ENCODE measurements at places on chromosomes 11 and 22.

DNA sequence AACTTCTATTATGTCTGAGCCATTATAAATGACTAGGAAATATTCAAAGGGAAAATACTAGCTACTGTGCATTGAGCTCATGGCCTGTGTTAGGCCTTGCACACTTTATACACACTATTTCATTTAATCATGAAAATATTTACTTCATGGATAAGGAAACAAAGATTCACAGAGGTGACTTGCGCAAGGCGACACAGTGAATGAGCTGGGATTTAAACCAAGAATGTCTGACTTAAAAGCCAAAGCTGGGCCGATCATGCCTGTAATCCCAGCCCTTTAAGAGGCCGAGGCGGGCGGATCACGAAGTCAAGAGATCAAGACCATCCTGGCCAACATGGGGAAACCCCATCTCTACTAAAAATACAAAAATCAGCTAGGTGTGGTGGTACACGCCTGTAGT lies 231.5 kb downstream of the MIAT start:
- no peak for DNase-seq

DNA sequence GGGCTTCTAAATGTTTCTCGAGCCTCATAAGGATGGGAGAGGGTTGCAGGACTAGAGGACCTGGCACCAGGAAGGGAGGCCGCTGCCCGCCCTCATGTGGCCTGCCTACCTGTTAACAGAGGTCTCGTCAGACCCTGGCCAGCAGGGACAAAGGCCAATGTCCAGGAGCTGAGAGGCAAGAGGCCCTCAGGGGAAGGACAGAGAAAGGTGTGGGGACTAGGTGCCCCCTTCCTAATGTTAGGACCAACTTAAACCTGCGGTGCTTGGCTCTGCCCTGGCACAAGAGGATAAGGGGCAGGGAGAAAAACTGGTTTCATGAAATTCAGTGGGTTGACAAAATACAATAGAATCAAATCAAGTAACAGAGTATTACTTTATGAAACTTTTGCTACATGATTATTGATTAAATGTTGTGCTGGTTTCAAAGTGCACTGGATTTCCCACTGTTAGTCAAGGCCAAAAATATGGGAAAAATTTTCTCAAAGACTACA lies 20.0 kb upstream of the SYT12 start:
- no peak for DNase-seq

DNA sequence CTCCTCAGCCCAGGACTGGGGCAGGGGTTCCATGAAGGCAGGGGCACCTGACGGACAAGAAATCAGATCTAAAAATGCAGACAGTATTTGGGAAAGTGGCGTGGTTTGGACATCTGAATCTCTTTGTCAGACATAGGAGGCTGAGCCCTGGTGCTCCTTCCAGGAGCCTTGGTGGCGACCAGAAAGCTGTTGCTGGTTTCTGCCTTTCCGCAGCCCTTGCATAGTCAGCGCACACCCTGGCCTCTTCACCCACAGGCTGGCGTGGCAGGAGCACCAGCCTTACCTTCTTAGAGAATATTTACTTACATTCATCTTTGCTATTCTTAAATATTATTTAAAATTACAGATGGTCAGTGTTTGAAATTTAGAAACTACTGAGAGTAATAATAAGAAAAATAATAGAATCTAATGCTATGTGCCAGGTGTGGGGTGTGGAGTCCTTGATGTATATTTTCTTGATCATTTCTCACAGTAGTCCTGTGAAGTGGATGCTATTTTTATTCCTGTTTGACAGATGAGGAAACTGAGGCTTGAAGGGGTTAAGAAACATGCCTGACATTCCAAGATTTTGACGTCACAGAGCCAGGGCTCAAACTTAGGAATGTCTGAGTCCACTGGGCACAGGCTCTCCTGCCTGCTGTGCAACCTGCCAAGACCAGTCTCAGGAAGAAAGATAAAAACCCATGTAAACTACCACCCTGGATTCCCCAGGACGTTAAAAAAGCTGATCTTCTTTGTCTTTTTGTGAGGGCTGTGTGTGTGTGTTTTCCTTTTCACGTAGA lies 51.6 kb downstream of the TBC1D22A start:
- no peak for DNase-seq

DNA sequence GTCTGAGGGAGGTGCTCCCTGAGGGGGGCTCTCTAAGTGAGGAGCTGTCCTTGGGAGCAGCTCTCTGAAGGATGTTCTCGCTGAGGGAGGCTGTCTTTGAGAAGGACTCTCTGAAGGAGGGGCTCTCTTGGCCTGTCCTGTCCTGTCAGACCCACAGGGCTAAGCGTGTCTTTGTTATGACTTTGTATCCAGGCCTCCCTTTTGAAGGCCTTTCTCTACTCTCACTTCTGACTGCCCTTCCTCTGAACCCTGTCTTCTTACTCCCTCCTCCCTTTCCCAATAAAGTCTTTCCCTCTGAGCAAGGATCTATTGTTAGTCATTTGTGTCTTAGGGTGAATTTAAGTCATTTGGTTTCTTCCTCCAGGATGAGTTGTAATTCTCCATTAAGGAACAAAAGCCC lies 330.1 kb upstream of the PLET1 start:
- no peak for DNase-seq

- no peak for DNase-seq
Measured at GRCh38 chr11:1207401-1208143, 15.3 kb upstream of the MUC5B start.

- no peak for DNase-seq
Measured at GRCh38 chr22:48765595-48765994, 1062.1 kb downstream of the BRD1 start.

GRCh38 chr22:21026783-21027692 lies 5.3 kb downstream of the SLC7A4 start:
- DNase-seq, result no peak

GRCh38 chr11:47979378-47980087 lies 826 bp upstream of the PTPRJ start:
- DNase-seq, result no peak

- DNase-seq, result no peak
Measured at GRCh38 chr11:75320643-75321042, 30.8 kb downstream of the ARRB1 start.

DNA sequence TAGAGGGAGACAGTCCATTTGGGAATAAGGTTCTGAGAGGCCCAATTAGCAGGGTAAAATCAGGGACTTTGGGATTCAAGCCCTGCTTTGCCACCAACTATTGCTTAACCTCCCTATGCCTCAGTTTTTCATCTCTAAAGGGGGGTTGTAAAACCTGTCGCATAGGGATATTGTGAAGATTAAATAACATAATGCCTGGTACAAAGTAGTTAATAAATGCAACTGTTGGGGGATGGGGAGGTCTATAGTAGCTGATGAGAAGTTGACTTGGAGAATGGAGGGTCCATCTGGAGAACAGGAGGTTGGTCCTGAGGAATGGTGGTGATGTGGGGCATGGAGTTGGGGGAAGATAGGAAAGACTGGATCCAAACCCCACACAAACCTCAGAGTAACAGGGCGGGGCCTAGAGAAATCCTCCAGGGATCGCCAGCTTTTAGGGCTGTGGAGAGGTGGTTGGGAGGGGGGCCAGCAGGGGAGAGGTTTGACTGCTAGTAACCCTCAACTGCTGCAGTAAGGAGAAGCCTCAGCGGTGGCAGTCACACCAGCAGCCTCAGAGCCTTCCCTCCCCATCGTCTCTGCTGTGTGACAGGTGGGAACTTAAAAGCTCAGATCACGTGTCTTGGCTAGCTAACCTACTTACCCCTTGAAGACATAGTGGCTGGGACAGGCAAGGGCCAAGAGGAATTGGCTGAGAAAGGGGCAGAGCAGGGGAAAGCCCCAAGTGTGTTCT lies 1.1 kb upstream of the ABCG4 start:
- DNase-seq, result no peak

- DNase-seq, result no peak
Measured at GRCh38 chr11:74465291-74465708, 2.0 kb downstream of the KCNE3 start.

DNA sequence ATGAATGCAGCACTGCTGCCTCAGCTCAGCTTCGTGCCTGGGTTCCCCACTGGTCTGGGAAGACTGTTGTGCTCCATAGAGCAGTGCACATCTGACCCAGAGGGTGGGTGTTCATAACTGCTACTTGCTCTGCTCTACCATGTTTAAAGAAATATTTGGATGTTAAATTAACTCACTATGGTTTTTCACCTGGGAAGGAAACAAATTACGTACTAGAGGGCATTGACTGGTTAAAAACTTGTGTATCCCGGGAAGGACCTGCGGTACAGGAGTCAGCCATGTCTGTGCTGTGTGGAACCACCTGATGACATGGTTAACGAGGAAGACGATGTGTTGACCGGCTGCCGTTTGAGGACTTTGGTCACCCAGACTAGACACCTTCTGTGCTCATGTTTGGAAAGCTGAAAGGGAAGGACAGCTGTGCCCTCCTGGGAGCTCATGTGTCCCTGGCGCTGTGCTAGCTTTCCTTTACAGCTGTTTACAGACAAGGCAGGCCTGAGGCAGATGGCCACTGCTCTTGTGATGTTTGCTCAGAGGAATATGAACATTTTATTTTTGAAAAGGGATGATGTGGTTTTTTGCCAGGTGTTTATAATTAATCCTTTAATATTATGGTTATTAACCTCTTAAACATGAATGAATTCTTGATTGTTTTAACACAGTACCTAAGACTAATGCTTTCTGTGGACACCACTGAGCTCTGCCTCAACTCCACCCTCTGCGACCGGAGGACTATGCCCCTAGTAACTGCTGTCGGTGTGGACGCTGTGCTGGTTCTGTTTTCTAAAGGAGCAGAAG lies 14.3 kb upstream of the AIFM3 start:
- DNase-seq, result no peak

DNA sequence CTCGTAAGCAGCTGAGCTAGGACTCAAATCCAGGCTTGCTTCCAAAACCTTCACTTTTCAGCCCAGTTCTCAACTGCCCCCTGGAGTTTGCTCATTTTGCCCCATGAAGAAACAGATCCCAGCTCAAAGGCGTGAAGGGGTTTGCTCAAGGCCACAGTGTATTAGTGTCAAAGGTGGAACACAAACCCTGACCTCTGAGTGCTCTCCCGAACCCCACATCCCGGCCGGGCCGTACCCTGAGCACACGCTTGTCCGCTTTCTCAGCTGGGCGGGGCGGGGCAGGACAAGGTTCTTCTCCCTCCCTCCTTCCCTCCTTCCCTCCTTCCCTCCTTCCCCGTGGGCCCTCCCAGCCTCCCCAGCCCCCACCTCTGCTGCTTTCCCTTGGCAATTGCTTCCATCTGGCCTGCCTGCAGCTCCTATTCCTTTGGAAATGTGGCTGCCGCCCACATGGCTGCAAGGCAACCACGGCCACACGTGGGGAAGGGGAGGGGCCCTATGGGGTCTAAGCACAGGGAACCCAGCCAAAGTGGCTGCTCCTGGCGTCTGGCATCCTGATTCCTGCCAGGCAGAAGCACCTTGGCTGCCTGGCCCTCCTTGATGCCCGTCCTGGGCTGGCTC lies 4.1 kb downstream of the ST3GAL4 start:
- DNase-seq, result no peak

GRCh38 chr11:3166268-3167142 lies 1.4 kb upstream of the OSBPL5 start:
- DNase-seq, result no peak

Data from stimulated activated CD4-positive, alpha-beta T cell treated with anti-CD3 and anti-CD28 coated beads, Interleukin-1b, Interleukin-23, amount 100 ng/mL, for 1 hour (primary cell).